ENCODE measurements at places on chromosomes 2 and 18.

- DNase-seq: no peak
Observed at GRCh38 chr2:41934329-41934958, 113.4 kb upstream of the PKDCC start.

GRCh38 chr2:26672112-26672817 is 20.3 kb upstream of the KCNK3 start:
- DNase-seq: no peak

GRCh38 chr2:217864963-217865772 is 137.6 kb downstream of the TNS1 start:
- no peak for DNase-seq

GRCh38 chr18:1020731-1021344 is 116.2 kb downstream of the ADCYAP1 start:
- no peak for DNase-seq

GRCh38 chr2:64260817-64261216 is 116.6 kb upstream of the PELI1 start:
- DNase-seq: no peak

- DNase-seq: no peak
Observed at GRCh38 chr2:177282181-177282641, 17.7 kb upstream of the NFE2L2 start.

DNA sequence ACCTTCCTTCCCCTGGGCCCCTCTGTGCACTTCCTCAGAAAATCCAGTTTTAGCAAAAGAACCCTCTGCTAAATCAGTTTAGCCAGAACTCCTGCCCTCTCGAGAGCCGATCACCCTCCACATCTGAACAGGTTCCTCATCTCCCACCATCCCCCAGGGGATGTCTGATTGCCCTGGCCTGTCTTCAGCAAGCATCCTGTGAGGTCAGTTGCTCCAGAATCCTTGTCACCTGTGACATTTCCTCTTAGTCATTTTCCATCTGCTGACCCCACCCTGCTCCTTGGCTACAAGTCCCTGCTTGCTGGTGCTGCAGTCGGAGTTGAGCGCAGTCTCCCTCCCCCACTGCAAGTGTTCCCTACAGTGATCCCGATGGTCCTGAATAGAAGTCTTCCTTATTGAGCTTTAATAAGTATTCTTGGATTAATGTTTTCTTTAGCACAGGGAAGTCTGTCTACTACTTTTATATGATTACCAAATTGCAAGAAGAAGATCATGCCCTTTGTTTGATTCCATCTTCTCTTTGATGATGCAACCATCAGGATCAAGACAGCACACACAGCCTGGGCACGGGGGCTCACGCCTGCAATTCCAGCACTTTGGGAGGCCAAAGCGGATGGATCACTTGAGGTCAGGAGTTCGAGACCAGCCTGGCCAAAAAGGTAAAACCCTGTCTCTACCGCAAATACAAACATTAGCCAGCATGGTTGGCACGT is 30.9 kb upstream of the UBE2F start:
- no peak for DNase-seq

DNA sequence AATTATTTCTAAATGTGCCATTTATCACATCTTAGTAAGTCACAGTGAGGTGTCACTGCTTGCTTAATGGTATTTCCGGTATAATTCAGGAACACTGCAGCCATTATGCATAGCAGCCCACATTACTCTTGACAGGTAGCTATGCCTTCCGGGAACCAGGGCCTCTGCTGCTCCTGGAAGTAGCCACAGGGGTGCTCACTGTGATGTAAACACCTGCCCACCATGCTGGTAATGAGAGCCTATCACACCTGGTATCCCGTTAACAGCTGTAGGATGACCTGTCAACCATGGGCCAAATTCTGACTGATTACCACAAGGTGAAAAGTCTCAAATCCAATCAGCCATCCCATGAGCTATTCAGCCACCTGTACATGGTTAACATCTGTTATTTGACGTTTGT is 647.0 kb upstream of the NXPH2 start:
- no peak for DNase-seq

- no peak for DNase-seq
Observed at GRCh38 chr2:31354837-31355236, 59.7 kb downstream of the XDH start.

DNA sequence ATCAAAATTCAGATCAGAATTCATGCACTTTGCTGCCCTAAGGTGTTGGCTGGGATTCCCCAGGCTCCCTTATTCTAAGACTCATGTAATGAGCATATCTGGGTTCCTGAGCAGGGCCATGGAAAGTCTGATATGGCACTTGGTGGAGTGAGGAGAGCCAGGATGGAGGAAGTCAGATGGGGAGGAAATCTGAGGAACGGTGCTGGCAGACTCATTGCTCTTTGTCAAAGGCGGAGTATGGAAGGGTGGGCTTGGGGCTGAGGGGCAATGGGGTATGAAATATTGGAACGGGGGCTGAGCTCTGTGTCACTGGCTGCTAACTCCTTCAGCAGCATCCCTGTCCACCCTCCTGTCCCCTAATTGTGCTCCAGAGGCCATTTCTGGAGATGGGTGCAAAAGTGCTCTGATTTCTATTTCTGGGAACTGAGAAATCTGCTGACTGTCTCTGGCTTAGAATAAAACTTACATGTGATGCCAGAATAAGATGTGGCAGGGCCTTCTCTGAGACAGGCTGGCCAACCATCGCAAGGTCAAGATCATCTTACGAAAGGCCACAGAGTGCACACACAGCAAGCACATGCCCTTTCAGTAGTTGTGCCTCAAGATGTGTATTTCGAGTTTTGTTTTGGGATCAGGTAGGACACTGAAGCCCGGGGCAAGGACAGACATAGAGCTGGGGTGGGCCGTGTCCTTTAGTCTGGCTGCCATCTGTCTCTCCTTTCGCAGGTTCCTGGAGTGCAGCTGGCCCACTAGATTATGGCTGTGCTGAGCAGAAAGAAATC is 480.0 kb upstream of the HS6ST1 start:
- no peak for DNase-seq

- DNase-seq: no peak
Observed at GRCh38 chr2:72613931-72614330, 211.9 kb downstream of the EXOC6B start.

DNA sequence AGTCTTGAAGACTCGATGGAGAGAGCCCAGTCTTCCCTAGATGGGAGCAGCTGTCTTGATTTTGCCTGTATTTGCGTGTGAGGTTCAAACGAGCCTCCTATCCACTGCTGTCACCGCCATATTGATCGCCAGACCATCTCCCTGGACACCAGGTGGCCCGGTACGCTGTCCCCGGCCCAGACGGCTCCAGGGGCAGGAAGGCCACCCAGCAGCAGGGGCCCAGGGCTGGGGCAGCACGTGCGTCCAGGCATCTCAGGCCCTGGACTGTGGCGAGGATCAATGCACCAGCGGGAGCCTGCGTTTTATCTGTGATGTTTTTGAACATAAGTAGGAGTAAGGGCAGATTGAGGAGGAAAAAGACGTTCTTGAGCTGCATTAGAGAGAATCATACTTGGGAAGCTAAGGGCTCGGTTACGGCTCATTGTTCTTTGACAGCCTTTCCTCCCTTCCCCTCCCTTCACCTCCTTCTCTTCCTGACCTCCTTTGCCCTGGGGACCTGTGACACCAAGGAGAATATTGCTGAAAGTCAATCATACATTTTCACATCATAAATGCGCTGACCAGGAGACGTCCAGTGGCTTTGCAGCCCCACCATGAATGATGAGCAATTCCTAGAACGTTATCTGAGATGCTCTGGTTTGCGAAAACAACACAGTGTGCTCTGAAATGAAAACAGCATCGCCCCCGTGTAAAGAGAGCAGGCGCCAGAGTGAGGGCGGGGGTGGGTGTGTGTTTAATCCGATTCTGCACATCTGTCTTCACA is 711.2 kb upstream of the SALL3 start:
- DNase-seq: no peak

- DNase-seq: peak; percentile 2
Observed at GRCh38 chr2:159230145-159230877, 56.2 kb downstream of the WDSUB1 start.

- DNase-seq: no peak
Observed at GRCh38 chr18:48775372-48776155, 175.2 kb downstream of the SMAD7 start.

DNA sequence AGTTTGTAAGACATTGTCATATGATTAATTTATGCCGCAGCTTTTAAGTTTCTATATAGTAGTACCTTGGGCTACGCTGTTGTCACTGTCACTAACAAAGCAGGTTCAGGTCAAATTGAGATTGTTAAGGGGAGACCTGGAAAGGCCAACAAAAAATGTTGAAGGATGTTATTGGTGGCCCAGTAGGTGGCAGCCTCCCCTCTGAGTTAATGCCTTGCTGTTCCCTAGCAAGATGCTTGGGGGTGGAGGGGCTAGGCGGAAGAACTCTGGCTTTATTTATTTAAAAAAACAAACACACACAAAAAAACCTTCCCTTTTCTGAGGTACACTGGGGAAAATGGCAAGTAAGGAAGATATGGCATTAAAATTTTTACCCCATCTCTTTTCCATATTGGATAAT is 128.3 kb upstream of the ATP5MC3 start:
- DNase-seq: no peak

- DNase-seq: no peak
Observed at GRCh38 chr2:233461481-233461891, 105.1 kb downstream of the USP40 start.

DNA sequence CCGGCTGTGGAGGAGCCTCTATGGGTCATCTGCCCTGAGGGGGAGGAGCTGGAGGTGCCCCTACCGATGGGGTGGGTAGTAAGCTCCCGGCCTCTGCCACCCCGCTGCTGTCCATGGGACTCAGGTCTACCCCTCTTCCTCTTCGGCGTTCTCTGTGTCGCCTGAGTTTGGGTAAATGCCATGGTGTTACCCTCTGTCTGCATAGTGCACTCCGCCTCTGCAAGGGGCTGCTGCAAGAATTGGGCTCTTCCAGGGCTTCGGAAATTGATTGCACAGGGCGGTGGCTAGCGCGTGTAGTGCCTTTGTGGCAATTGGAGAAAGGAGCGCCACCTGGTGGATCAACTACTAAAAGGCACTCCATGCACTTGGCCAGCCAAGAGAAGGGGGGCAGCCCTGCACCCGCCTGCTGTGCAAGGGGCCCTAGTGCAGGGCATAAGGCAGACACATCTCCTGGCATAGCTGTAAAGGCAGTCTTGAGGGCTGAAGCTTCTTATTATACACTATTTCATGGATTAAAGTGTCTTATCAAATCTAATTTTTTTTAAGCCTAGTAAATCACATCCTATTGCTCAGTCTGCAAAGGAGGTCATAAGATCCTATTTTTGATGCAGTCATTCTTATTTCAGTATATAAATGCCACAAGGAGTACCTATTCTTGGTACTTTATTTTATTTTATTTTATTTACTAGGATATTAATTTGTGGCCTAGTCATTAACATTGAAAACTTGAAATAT is 308.9 kb downstream of the PDE11A start:
- peak; percentile 10 for DNase-seq

- no peak for DNase-seq
Observed at GRCh38 chr2:101717071-101717845, 19.8 kb downstream of the MAP4K4 start.

GRCh38 chr18:77337604-77338003 is 88.0 kb downstream of the GALR1 start:
- DNase-seq: no peak

DNA sequence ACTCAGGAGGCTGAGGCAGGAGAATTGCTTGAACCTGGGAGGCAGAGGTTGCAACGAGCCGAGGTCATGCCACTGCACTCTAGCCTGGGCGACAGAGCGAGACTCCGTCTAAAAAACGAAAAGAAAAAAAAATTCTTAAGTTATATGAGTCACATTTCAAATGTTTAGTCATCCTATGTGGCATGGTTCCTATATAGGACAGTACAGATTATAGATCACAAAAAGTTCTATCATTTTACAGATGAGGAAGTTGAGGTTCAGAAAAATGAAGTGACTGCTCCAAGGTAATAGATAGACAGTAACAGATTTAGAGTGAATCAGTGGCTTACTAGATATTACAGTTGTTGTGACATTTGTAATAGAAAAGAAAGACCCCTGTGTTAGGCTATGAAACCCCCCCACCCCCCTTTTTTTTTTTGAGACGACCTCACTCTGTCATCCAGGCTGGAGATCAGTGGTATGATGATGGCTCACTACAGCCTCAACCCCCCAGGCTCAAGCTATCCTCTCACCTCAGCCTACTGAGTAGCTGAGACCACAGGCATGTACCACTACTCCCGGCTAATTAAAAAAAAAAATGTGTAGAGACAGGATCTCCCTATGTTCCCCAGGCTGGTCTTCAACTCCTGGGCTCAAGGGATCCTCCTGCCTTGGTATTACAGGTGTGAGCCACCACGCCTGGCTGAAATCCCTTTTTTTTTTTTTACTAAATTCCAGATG is 22.7 kb downstream of the PTPN4 start:
- DNase-seq: no peak

DNA sequence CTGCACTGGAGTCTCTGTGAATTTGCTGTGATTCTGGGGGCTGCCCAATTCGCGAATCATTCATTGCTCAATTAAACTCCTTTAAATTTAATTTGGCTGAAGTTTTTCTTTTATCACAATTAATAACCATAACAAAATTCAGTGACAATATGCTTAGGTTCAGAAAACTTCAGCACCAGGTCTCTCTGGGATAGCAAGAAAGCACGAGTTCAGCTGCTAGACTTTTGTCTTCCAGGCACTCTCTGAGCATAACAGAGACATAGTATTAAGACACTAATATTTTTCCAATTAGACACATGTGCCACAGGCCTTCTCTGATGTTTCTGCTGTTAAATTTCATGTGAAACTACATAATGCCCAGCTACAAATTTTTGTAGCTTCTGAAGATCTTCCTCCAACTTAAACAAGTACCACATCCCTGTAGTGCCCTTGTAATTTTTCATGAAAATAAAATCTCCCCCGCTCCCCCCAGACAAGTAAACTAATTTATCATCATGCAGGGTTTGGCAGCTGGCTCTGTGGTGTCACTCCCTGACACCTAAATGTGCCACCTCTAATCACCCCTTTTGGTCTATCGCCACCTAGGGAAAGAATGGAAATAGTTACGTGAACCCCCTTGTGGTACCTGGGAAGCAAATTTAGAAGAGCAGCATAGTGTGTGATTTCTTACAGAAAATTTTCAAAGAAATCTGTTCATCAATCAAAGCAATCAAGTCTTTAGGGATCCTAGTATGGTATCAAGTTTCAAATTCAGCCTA is 94.1 kb downstream of the CSRNP3 start:
- DNase-seq: no peak

DNA sequence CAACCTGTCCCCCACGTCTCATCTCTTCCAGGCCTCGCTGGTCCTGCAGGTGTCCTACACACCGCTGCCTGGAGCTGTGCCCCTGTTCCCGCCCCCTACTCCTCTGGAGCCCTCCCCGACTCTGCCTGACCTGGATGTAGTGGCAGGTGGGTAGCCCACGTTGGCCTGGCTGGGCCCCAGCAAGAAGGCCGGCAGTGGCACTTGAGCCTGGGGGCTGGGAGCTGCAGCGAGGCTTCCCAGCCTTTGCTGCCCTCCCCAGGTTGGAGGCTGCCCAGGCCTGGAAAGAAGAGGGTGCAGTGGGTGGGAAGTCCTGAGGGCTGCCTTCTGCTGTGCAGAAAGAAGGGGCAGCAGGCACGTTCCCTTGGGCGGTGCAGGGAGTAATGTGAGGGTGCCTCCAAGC is 58.4 kb downstream of the DYSF start:
- DNase-seq: no peak
